NCI-H510A (cell line): ENCODE measurements at places on chromosomes 3 and 15.

DNA sequence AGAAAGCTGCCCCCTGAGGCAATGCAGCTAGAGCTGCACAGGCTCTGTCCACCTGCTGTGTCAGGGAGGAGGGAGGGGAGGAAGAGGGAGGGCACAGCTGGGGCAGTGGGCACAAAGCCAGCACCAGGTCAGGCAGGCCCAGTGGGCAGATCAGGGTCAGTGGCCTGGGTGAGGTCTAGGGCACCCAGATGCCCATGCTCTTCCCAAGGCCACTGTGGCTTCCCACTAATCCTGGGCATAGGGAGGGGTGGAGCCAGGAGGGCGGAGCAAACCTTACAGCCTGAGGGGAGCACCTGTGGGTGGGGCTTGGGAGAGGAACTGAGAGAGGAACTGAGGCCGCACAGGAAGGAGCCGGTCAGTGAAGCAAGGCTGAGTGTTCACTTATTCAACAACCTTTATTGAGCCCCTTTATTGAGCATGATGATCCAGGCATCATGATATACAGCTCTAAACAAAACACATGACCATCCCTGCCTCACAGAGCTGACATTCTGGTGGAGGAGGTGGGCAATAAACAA, 55.0 kb downstream of the RHCG start:
- no peak for DNase-seq

DNA sequence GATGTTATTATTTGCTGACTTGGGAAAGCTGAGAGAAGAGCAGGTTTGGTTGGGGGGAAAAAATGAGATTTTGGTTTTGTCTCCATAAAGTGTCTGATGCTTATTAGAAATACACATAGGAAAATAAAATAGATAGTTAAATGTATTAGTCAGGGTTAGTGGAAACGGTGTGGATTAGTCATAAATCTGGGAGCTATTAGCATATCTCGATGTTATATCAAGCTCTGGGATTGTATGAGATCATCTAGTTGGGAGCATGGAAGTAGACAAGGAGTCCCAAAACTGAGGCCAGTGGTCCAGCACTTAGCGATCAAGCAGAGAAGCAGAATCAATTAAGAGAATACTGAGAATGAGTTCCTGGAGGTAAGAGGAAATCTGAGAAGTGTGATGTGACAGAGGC, 845.5 kb downstream of the ROBO2 start:
- no peak for DNase-seq

GRCh38 chr15:81781395-81781794, 264.4 kb downstream of the MEX3B start:
- no peak for DNase-seq

DNA sequence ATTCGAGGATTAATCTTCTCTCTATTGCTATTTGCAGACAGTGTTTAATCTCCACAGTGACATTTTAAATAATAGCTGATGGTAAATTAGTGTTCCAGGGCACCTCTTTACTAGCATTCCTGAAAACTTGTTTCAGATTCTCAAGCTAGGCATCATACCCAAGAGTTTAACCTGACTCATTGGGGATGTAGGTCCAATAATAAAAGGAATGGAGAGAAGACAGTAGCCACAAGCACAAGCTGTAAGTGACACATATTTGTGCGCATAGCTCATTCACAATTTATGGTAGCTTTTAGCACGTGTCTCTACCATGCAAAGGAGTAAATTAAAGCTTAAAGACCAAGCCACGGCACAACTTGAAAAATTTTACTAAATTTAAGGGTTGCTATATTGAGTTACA, 171.3 kb upstream of the FAM3D start:
- DNase-seq: no peak

DNA sequence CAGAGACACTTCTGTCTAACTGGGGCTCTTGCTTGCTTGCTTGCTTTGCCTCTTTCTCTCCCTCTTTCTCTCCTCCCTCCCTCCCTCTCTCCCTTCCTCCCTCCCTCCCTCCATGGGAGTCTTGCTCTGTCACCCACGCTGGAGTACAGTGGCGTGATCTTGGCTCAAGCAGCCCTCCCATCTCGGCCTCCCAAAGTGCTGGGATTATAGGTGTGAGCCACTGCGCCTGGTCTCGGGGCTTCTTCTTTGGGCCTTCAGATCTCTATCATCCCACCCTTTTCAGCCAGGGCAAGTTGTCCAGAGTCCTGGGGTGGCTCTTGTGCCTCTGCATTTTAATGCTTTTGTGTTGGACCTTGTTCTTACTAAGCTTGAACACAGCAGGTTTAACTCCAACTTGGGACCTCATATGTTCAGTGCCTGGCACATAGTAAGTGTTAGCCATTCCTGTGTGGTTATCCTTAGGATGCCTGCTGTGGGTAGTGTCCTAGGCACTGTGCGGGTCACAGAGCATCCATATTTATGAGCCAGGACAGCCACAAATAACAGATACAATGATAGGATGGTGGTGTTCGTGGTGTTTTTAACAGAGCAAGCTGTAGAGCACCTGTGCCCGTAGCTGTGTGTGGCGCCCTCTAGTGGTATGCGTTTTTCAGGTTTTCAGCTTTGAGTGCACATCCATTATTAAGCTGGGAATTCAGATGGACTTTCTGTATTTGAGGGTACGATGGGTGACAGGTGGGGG, 75.1 kb downstream of the CCK start:
- no peak for DNase-seq

DNA sequence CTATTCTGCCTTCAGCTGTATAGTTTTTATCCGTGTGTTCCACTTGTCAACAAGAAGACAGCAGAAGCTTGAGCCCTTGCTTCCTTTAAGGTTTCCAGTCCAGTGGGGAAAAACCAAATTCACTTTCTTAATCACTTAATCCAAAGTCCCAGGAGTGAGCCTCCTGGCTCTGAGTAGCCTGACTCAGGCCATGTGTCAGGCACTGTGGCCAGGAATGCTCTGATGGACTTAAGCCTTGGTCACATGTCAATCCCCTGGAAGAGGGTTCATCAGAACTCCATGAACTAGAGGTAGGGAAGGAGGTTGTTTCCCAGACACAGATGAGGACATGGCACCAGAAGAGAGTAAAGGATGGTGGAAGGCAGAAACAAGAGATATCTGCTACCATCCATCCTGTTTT, 8.8 kb downstream of the VIPR1 start:
- no peak for DNase-seq

DNA sequence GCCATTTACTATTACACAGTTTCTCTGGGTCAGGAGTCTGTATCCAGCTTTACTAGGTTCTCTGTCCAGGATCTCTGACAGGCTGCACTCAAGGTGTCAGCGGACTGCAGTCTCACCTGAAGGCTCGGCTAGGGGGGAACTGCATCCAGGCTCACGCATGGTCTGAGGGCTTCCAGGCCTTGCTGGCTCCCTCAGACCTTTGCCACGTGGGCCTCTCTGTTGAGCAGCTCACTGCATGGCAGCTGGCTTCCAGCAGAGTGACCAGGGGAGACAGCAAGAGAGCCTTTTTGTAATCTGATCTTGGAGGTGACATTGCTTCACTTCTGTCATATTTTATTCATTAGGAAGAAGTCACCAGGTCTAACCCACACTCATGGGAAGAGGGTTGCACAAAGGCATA, 152.3 kb downstream of the CACNA2D3 start:
- peak; percentile 3 for DNase-seq

DNA sequence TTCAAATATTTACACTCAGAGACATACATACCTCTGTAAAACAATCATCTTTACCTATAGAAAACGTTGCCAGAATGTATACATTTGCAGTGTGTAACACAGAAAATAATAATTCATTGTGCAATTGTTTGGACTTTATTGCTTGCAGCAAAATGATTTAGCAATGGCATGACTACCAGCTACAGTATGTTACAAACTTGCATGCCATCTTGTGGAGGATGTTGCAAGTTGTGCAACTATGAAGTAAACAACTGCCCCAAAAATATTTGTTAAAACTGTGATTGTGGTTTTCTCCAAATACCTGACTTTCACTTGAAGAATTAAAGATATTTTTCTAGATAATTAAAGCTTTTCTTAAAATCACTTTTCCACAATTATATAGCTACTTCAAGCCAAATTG, 27.1 kb upstream of the C3orf49 start:
- DNase-seq: no peak

DNA sequence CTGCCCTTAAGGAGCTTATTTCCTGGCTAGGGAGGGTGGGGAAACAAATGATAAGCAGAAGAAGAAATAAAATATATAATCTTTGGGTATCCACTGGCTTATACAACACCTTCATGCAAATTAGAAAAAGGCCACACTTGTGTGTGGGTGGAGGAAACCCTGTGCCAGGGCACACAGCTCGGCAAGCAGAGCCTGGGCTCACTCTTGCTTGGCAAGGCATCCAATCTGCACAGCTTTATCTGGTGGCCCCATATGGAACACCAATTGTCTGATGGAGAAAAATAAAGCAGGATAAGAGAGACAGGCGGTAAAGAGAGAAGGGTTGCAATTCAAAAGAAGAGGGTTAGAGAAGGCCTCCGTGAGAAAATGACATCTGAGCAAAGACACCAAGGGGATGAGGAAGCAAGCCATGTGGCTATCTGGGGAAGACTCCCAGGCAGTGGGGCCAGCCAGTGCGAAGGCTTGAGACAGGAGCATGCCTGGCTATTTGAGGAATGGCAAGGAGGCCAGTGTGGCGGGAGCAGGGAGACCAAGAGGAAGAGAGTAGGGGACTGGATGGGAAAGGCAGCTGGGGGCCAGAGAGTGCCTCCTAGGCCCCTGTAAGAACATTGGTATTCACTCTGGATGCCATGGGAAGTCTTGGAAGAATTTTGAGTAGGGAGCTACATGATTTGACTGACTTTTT, 22.5 kb upstream of the VPS8 start:
- DNase-seq: no peak

DNA sequence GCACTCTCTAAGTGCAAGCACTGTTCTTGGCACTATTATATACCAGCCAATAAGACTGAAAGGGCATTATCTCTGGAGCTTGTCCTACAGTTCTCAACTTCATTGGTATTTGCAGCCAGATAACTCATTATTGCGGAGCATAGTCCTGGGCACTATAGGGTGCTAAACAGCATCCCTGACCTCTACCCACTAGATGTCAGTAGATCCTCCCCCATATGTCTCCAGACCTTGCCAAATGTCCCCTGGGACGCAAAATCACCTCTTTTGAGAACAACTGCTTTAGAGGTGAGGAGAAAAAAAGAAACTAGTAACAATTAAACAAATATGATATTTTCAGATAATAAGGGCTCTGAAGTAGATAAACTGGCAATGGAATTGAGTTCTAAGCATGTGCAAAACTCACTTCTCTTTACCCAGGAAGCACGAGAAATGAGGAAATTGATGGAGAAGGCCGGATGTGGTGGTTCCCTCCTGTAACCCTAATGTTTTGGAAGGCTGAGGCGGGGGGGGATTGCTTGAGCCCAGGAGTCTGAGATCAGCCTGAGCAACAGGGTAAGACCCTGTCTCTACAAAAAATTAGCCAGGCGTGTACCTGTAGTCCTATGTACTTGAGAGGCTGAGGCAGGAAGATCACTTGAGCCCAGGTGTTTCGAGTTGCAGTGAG, 61.4 kb downstream of the FRMD4B start:
- DNase-seq: no peak

DNA sequence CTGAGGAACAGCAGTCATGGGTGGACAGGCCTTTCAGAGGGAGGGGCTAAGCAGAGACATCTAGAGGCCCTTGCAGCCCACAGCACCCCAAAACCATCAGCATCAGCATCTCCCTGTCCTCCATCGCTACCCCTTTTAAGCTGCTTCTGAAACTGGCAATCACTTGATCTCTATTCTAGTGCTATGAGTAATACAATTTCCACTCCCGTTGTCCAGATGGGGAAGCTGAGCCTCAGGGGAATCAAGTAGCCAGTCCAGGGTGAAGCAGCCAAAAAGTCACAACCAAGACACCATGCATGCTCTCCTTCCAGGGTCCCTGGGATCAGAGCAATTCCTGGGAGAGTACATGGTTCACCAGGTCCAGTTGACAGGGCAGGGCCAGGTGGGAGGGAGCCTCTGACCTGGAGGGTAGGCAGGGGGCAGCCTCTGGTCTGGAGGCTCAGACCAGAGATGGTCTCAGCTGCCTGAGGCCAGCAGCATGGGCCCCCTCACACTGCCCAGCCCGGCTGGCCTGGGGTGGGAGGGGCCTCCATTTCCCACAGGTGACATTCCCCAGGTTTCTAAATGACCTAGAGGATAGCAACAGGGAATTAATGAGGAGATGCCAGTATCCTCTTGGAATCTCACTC, 30.0 kb downstream of the KLHL25 start:
- DNase-seq: no peak

GRCh38 chr3:47015151-47015550, 35.7 kb downstream of the NBEAL2 start:
- DNase-seq: no peak

- no peak for DNase-seq
Observed at GRCh38 chr3:187994221-187995042, 159.5 kb upstream of the LPP start.

DNA sequence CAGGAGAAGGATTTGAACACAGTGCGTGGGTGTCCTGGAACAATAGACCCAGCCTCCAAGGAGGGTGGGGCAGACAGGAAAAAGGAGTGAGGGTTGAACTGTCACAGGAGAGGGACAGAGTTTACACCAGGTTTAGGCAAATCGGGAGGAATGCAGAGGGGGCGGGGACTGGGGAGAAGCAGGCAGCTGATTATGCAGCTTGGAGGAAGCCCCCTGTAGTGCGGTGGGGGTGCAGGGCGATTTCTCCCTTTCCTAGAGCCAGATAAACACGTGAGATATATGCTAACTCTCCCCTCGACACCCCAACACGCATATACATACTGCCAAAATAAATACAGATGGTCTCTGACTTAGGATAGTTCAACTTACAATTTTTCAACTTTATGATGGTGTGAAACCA, 108.6 kb upstream of the PRR20G start:
- DNase-seq: no peak

DNA sequence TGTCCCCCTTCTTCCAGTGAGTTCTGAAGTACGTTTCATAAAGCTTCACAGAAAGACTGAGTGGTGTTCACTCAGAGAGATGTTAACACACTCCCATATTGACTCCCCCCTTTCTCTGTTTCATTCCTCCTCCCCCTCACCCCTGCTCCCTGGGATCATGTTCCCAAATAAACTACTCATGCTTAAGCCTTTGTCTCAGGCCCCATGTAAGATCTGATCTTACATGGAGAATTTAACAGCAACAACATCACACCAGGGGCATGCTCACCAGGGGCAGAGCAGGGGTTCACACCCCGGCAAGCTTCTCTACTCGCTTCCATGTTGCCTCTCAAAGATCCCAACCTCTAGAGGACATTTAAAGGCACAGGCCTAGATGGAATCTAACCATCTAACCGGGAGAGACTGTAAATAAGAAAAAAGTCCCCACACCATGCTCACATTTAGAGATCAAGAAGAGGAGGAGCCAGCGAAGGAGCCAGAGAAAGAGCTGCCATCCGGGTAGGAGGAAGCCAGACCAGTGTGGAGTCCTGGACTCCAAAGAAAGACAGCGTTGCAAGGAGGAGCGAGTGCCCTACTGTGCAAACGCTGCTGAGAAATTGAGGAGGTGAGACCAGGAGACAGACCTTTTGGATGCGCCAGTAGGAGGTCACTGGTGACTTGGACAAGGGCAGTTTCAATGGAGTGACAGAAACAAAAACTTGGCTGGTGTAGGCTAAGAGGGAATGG, 21.4 kb upstream of the SRP14 start:
- DNase-seq: no peak

DNA sequence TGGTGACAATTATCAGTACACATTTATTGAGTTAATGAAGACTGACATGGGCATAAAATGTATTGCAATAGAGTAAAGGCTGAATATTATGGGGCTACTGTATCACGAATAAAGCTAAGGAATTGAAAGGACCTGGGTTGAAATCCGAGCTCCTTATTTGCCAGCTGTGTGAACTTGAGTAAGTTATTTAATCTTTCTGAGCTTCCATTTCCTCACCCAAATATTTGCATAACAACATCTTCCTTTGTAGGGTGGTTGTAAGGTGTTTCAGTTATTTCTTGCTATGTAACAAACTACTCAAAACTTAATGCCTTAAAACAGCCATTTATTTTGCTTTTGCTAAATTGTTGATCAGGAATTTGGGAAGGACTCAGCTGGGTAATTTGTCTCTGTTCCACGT, 111.1 kb upstream of the TSC22D2 start:
- no peak for DNase-seq
